ENCODE measurements at places on chromosomes 5 and 9.
A peak's percentile ranks its signal among the peaks of the same experiment; 100 is the strongest.

GRCh38 chr5:72842816-72843215, 26.4 kb downstream of the TNPO1 start:
- no peak for DNase-seq

- no peak for DNase-seq
These were observed 122.0 kb downstream of the GAS1 start for GRCh38 chr9:86825299-86825698.

DNA sequence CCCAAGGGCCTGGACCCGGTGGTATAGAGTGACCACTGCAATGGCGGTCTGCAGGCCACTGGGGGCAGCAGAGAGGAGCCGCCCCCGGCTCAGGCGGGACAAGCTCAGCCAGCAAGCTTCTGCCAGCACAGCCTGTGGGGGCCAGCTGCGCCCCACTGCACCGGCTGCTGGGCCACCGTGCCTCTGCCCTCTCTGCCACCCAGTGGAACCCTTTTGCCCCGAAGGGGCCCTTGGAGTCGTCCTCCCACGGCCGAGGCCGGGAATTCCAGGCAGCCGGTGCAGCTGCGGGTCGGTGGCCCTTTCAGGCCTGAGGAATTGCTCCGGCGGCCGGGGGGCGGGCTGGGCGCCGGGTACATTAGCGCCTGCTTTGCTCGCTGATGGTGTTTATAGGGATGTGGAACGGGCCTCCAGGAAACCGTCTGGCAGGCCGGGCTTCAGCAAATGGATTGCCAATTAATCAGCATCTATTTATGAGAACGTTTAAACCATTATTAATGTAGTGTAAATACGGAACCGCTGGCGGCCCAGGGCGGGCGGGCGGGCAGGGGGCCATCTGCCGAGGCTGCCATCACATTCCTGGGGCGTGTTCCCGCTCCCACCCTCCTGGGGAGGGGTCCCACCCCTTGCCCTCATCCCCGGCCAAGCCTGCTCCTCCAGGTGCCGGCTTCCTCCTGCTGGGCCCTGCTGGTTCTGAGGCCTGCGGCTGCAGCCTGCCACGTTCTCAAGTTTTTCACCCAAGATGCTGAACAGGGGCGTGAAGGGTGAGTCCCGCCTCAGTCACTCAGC, 127.4 kb downstream of the BARX1 start:
- DNase-seq: no peak

- DNase-seq: no peak
These were observed 238.6 kb downstream of the FANCC start for GRCh38 chr9:95078939-95079338.

GRCh38 chr9:112620388-112620787, 97.5 kb downstream of the INIP start:
- no peak for DNase-seq

GRCh38 chr5:150119421-150120061, 33.2 kb upstream of the CSF1R start:
- no peak for DNase-seq

- DNase-seq: no peak
These were observed 445.9 kb downstream of the CHSY3 start for GRCh38 chr5:130350131-130350530.

DNA sequence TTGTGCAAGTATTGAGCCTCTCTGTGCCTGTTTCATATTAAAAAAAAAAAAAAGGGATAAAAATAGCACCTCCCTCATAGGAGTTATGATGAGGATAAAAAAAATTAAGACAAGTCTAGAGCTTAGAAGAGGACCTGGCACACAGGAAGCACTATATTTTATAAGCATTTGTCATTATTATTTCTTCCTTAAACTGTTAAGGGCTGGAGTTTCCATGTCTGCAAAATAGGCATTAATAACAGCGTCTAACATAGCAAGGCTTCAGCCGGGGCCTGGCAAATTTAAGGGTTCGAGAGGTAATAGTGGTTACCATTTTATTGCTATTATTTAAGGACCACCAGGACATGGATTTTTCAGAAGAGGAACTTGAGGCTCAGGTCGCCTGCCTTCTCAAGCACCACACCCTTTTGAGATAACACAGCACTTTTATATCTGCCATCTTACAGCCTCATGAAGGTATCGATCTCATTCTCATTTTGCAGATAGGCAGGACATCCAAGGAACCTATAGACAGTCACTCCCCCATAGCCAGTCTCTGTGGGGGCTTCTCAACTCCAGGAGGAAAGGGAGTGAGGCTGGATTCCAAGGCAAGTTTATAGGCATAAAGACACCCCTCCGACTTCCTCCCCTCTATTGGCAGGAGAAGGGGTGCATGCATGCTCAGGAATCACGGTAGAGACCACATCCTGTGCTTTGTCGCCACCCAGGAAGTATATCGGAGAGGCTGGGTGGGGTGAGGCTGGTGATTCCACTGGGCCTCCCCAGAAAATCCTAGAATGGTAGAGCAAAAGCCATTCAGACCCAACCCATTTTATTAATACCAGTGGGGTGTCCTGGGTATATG, 2.4 kb downstream of the ANXA6 start:
- DNase-seq: peak; percentile 35

DNA sequence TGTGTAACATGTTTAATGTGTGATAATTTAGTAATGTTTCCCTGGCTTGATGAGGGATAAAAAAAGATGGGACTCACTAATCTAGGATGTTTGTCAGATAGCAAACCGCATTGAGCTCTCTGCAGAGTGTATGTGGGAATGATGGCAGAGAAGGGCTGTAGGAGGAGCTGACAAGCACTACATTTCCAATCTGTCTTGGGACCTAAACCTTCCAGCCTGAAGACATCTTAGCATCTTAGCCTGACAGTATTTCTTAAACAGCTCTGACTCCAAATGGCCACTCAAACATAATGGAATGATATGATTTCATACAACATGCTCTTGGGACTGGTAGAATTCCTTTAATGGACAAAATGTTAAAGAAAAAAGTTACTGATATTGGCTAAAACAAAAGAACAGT, 116.7 kb downstream of the PPP2R2B start:
- no peak for DNase-seq

GRCh38 chr9:123656565-123656964, 273.4 kb downstream of the DENND1A start:
- no peak for DNase-seq

- no peak for DNase-seq
These were observed 1.2 kb upstream of the PHYHD1 start for GRCh38 chr9:128919402-128920089.

DNA sequence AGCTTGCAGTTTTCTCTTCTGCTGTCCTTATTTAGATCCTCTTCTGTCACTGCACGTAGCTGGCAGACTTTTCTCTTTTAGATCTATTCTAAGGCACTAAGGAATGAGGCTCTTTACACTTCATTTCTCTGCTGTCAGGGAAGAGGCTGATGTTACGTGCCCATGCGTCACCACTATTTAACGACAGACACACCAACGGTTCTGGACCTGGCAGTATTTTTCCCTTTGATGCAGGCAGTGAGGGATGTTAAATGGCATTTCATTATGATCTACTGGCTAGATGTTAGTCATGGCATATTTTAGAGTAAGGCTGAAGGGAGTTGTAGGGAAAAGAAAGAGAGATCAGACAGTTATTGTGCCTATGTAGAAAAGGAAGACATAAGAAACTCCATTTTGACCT, 8.2 kb upstream of the CRHBP start:
- DNase-seq: no peak

DNA sequence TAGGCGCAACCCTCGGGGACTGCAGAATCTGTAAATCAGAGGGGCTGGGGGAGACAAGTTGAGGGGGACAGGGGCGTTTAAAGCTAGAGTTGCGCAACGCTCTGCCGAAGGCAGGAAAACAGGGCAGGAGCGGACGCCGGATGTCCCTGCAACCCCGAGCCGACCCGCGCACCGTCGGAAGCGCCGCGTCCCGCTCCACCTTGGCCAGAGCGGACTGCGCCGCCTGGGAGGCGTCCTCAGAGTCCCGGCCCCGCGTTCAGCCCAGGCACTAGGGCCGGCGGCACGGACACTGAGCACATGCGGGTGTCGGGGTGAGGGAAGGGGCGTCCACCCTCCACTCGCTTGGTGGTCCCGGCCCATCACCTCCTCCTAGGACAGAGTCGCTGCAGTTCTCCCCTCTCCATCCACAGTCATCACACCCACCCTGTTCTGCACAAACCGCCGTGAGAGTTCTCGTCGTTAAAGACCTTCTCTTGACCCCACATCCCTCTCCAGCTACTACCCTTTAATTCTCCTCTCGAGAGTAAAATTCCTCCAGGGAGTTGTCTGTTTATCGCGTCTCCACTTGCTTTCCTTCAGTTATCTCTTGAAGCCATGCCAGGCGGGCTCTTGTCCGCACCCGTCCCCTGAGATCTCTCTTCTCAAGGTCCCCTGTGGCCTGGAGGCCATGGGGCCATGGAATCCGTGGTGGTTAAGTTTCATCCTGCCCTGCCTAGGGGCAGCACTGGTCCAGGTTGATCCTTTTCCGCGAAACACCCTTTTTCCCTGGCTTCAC, 796 bp upstream of the PDLIM7 start:
- DNase-seq: no peak

DNA sequence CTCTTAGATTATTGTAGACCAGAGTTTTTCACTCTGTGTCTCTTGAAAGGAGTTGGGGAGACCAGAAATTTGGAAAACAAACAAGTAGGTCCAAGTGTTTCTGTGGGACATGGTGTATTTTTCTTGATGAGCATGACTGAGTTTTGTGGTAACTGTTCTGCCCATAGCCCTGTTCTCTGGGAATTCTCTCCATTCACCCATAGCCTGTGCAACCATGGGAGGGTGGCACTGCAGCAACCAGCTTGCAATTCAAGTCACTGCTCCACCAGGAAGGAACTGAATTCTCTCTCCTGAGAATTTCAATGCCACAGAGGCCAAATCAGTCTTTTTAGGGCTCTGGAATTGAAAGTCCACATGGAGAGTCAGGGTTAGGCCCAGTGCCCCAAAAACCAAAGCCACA, 475.3 kb upstream of the TRPC7 start:
- no peak for DNase-seq

DNA sequence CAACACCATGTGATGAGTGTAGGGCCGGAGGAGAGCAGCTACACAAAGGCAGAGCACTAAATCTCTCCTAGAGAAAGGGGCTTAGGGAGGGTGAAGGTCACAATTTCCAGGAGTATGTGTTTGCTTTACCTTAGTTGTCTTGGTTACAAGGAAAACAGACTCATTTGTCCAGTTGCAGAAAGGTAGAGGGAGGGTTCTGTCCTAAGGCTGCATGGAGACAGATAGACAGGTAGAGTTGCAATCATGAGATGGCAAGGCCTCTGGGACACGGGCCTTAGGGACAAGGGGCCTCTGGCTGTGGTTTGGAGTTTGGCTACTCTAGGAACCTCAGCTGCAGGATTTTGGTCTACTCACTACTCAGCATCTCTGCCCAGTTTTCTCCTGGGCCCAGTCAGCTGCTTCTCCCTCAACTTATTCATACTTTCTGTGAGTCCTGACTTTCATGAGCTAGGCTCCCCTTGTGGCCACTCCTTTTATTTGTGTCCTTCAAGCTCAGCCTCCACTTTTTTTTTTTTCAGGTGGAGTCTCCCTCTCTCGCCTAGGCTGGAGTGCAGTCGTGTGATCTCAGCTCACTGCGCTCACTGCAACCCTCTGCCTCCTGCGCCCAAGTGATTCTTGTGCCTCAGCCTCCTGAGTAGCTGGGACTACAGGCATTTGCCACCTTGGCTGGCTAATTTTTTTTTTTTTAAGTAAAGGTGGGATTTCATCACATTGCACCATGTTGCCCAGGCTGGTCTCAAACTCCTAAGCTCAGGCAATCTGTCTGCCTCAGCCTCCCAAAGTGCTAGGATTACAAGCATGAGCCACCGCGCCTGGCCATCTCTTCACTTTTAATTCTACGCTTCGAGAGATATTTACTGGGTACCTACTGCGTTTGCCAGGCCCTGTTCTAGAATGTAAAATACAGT, 76.6 kb downstream of the PTPDC1 start:
- DNase-seq: no peak

DNA sequence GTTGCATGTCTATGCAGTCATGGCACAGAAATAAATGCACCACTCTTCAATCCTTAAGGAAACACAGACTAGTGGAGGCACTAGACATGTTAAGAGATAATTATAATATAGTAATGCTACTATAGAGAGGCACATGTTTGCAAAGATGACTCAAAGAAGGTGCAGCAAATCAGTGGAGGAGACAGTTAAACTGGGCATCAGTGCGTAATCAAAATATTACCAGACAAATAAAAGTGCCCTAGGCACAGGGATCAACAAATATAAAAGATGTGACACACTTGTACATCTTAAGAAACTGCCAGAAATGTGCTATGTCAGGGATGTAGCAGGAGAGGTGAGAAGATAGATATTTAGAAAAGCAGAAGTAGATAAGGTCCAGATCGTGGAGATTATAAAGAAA, 642.1 kb downstream of the SLCO4C1 start:
- no peak for DNase-seq

DNA sequence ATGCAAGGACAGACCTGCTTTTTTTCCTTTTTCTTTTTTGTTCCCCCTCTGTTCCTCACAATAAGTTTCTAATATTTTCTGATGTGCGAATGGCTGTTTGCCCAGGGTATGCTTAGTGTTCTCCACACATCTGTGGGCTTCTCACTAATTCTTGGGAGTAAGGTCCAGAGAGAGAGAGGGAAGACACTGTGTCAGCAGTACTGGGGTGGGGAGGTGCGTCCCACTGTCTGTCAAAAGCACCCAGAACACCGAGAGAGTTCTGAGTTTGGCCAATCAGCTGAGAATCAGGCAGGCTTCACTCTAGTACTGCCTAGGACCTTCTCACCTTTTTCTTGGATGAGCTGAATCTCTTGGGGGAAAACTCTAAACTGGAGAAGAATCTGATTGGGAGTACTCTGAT, 61.8 kb downstream of the ELL2 start:
- DNase-seq: no peak

DNA sequence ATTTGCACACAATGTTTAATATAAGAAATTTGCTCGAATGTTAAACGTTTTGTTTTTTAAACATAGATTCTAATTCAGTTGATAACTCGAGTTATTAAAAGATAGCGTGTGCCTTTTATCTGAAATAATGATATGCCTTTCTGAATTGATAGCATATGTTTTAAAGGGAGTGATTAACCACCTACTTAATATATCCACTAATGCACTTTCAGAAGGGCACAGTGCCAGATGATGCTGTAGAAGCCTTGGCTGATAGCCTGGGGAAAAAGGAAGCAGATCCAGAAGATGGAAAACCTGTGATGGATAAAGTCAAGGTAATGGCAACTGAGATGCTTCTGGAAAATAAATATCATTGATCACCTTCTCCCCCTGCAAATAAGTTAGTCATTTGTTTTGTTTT, 53.9 kb downstream of the ERAP1 start:
- no peak for DNase-seq

DNA sequence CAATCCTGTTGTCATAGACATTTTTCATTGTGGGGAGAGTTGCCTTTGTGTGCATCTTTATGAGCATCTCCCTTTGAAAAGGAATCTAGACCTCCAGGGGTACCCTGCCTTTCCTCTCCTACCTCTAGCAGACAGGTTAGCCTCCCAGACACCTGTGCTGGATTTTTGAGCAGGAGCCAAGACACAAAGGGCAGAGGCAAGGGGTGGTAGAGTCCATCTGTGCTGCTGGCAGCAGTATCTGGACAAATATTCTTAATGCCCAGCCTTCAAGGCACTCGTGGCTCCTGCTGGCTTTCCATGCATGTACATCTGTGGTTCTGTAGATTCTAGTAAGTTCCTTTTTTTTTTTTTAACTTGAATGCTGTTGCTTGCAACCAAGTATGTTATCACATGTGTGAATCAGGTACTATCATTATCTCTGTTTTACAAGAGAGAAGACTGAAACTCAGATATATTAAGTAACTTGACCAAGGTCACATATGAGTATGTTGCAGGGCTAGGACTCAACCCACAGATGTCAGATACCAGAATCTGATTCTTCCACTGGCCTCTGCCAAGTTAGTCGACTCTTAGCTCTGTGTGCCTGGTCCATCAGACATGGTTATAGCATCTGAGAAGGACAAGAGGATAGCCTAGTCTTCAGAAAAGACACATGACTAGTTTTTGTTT, 32.9 kb upstream of the GPR151 start:
- no peak for DNase-seq
